ENCODE measurements at places on chromosomes 4 and X. TPM values are rescaled to one million over a fixed set of nuclear protein-coding genes. Genes with fewer than 3 reads are reported as not detected.

VEGFC gene
- not detected for total RNA-seq

DNA sequence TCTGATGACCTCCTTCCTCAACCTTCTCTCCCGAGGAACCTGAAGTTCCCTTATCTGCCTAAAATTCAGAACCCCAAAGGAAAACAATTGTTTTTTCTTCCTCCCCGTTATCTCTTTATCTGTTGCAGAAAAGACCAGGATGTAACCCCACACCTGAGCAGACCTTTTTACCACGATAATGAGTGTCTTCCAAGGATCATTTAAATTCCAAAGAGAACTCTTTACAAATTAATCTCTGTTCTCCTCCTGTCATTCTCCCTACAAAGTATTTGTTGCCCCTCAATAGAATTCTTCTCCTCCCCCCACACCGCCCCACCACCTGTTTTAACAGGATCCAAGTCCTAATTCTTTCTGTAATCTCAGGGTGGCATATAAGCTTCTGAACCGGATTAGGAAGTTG lies 78.5 kb upstream of the NLGN4X start:
- DNase-seq: no peak

DNA sequence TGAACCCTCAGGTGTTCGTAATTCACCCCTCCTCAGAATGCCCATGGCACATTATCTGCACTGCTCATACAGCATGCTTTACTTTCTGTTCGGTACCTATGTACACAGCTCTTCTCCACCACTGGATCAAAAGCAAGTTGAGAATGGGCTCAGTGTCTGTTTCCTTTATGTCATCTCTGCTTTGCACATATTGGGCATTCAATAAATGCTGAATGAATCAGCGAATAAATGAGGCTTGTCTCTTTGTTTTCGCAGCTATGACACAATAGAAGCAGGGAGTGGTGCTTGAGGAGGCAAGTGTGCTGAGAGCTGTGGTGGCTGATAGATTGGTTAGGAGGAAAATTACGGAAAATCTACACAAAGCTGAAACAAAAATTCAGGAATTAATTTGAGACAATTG lies 109.1 kb upstream of the VMA21 start:
- DNase-seq: no peak

AP1AR gene
- total RNA-seq: 13.6 TPM

FAM114A1 gene
- total RNA-seq: 0.40 TPM

GPR173 gene
- not detected for total RNA-seq

DNA sequence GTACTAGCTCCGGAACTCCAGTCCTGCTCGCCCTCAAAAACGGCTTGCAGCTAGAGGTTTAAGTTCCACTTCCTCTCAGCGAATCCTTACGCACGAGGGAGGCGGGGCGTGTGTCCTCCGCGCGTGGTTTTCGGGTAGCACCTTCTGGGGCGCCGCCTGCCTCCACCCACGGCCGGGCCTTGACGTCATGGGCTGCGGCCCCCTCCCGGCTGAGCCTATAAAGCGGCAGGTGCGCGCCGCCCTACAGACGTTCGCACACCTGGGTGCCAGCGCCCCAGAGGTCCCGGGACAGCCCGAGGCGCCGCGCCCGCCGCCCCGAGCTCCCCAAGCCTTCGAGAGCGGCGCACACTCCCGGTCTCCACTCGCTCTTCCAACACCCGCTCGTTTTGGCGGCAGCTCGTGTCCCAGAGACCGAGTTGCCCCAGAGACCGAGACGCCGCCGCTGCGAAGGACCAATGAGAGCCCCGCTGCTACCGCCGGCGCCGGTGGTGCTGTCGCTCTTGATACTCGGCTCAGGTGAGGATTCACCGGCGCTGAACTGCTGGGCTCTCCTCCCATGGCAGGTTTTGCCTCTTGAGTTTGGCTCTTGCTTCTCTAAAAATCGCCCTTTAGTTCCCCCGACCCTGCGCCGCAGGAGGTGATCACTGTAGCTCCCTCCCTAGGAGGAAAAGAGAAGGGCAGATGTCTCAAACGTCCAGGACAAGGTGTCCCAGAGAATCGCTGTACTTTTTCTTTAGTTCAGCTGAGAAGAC lies at the start of gene AREG:
AREG (plus strand) TSS at position 246 of the 752 bp plus-strand sequence; CDS start at position 456, 210 bp downstream.
- DNase-seq: peak; percentile 88

DNA sequence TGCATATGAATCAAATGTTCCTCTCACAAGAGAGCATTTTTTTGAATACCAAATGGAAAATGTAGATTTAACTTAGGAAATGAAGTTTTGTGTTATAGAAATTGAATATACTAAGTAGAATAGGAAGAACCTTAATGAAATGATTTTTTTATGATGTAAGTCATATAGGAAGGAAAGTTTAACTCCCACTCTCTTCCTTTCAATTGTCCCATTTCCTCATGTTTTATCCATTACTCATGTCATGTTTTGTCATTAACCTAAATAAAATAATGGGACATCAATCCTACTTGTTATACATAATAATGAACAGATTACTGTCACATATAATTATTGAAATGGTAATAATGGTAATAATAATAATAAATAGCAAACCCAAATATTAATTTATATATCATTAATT lies 22.7 kb upstream of the SRD5A3 start:
- DNase-seq: no peak

NLRP2B gene
- total RNA-seq: not detected

DNA sequence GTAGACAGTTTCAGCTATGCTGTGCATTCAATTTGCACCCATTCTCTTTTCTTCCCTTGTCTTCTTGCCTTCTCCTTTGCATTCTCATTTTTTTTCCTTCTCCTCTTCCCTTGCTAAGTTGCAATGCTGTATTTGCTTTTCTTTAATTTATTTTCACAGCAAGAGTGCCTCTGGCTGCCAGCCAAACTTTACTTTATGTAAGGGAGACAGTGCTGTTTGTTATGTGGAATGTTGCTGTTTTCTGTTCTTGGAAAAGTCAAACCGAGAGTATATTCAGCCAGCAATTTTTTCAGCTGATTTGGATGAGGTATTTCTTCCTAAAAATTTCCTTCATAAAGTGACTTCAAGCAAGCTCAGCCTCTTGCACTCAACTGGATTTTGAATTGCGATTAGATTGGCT lies 1293.4 kb downstream of the ARAP2 start:
- no peak for DNase-seq

SORCS2 gene
- 0.06 TPM for total RNA-seq

DNA sequence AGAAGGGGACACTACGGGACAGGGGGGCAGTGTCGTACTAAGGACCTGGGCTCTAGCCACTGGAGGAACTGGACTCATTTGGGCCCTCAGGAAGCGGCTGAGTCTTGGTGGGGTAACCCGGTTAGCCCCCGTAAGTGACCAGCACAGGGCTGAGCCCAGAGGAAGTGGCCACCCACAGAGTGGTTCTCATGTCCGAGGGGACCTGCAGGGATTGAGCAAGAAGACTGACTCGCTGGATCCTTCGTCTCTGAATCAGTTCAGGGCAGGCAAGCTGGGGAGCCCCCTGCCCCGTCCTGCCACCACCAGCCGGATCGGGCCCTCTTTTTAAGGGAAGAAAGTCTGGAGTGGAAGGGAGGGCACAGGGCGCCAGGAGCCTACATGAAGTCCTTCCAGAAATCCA lies 719 bp upstream of the BGN start:
- DNase-seq: no peak

All from activated CD8-positive, alpha-beta memory T cell treated with anti-CD3 and anti-CD28 coated beads, Interleukin-2, amount 10 ng/mL, durations not matched to agents 7 days and 5 days (primary cell).